HFF-Myc (cell line): ENCODE measurements at places on chromosomes 7 and 10.

DNA sequence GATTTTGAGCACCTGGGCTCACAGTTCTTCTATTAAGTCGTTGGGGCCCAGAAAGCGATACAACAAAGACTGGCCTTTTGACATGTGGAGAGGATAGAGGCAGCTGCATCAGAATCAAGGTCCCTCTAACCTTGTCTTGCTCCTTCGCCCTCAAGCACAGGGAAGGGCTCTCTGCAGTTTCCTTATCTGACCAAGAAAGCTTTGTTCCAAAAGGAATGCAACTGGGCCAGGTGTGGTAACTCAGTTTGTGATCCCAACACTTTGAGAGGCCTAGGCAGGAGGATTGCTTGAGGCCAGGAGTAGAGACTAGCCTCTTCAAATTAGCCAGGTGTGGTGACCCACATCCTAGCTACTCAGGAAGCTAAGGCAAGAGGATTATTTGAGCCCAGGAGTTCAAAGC lies 32.2 kb downstream of the SVOPL start:
- no peak for DNase-seq

DNA sequence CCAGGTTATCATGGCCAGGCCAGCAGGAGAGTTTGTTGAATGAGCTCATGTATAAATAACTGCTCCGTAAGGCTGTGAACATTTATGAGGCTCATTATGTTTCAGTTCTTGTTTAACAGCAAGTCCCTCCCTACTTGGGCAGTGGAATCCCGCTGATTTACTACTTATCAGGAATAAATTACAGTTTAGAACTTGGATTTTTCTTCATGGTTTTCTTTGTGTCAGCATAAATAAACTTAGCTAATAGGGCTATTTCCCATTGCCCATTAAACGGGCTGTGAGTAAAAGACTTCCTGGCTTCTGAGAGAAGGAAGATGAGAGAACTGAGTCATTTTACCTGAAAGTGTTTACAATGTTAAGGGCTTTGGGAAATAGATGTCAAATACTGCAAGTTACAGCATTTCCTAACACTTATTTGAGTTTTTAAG lies 701.6 kb upstream of the ANKRD30A start:
- DNase-seq: no peak

- DNase-seq: peak; percentile 43
Observed at GRCh38 chr7:116859323-116859722, 3.1 kb upstream of the CAPZA2 start.

GRCh38 chr7:47792521-47793121 lies 155.6 kb downstream of the PKD1L1 start:
- DNase-seq: no peak

GRCh38 chr7:96361116-96361857 lies 39.4 kb upstream of the SLC25A13 start:
- DNase-seq: no peak

- no peak for DNase-seq
Observed at GRCh38 chr7:125061776-125062397, 132.3 kb upstream of the POT1 start.

GRCh38 chr7:3861941-3862340 lies 560.9 kb downstream of the SDK1 start:
- no peak for DNase-seq

- no peak for DNase-seq
Observed at GRCh38 chr7:40474790-40475680, 340.2 kb downstream of the SUGCT start.

DNA sequence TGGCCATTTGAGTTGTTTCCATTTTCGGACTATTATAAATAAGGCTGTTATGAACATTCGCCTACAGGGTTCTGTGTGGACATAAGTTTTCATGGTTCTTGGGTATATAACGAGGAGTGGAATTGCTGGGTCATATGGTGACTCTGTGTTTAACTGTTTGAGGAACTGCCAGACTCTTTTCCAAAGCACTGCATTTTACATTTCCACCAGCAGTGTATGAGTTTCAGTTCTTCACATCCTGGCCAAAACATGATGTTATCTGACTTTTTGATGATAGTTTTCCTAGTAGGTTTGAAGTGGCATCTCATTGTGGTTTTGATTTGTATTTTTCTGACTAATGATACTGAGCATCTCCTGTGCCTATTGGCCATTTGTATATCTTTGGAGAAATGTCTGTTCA lies 5.4 kb downstream of the SUV39H2 start:
- no peak for DNase-seq

- no peak for DNase-seq
Observed at GRCh38 chr10:59243611-59244195, 67.3 kb downstream of the PHYHIPL start.

GRCh38 chr10:30558411-30558810 lies 71.1 kb downstream of the LYZL2 start:
- no peak for DNase-seq

DNA sequence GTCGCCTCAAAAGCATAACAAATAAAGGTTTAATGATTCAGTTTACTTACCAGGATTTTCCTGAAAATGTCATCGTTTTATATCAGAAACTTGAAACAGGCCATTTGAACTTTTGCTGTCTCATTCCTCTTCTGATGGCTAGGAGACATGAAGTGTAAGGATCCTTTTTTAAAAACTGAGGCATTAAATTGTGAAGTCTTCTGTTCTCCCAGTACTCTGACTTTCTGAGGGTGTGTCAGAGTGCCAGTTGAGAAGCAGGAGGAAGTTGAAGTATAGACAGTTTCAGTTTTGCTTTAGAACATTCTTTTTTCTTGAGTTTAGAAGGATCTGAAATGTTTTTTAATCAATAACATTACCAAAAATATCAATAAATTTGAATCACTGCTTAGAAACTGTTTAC lies at the start of gene SAMD9L:
Gene SAMD9L (minus strand): TSS at position 242 of the 400 bp plus-strand sequence. CDS start 12,414 bp downstream, outside the sequence.
- DNase-seq: no peak

- no peak for DNase-seq
Observed at GRCh38 chr7:138979226-138979979, 1.8 kb downstream of the KIAA1549 start.

DNA sequence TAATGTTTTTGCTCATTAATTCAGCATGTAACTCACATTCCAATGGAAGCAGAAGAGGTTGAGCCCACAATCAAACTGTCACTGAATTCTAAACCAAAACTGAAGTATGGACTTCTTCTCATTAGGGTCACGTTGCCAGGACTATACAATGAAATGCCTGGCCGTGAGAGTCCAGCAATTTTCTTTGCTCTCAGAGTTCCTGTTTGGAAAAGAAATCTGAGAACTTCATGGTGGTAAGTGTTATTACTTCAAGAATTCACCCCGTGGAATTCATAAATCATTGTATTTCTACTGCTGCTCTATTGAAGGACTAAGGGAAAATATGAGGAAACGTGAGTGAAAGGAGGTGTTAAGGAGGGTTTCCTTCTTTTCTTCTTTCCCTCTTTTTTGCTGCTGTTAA lies 441.8 kb upstream of the AKR1E2 start:
- no peak for DNase-seq

- DNase-seq: no peak
Observed at GRCh38 chr10:89710753-89711152, 9.4 kb downstream of the KIF20B start.

- peak; percentile 16 for DNase-seq
Observed at GRCh38 chr10:80664071-80664680, 126.5 kb downstream of the SH2D4B start.

DNA sequence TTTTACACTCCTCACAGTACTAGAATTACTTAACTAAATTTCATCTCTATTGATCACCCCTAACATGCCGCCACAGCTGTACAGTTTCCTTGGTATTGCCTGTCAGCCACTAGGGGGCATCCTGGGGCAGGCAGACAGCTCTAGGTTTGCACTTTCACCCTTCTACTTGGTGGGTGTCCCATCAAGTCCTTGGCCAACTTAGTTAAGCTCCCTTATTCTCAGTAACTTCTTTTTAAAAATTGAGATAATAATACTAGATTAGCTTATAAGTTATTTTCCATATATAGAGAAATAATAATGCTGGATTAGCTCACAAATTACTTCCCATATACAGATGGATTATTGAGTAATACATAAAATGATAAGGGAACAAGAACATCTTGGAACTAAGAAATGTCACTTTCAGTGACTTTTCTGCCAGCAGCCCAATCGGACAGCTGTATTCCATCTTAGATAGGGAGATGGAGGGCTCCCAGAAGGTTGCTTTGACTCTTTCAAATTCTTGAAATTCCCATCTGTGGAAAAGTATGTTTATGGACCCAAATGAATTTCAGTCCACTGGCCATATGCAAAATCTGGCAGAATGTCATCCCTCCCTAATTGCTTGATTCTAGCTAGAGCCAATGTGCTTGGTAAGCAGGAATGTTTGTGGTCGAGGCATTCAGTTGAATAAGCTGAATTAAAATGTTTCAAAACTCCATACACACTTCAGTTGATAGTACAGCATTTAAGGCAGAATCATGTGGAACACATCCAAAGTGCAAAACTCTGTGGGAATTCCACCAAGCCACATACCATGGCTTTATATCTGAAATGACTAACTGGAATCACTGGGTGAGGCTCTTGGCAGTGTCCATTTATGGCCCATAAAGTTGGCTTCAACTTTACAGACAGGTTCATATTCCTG lies 309.7 kb downstream of the CSTF2T start:
- peak; percentile 98 for DNase-seq

DNA sequence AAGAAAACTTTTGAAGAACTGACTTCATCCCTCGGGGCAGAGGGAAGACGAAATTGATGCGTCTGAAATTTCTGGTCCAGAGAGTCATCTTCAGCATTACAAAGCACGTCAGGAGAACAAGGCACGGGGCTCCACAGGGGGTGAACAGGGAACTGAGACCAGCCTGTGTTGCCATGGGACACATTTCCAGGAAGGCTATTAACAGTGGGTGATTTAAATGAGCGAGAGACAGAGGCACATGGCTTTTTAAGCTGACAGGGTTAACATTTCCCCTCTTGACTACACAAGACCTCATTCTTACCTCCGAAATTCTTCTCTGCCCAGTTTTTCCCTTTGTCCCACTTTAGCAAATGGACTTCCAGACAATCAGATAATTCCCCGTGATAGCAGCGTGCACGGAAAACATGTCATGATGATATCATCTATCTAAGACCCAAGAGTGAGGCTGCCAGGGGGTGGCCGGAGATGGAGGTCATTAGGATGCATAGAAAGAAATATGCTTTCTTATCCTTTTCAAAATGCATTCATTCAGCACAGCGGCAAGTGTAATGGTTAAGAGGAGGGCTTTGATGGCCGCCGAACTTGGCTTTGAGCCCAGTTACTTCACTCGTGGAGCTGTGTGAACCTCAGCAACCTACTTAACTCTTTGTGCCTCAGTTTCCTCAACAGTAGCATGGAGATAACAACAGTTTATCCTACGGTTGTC lies 248.0 kb downstream of the PRPF18 start:
- DNase-seq: no peak
